ENCODE measurements at places on chromosomes 11 and 22.

GRCh38 chr22:32631507-32632255 lies 157.1 kb downstream of the FBXO7 start:
- no peak for DNase-seq

DNA sequence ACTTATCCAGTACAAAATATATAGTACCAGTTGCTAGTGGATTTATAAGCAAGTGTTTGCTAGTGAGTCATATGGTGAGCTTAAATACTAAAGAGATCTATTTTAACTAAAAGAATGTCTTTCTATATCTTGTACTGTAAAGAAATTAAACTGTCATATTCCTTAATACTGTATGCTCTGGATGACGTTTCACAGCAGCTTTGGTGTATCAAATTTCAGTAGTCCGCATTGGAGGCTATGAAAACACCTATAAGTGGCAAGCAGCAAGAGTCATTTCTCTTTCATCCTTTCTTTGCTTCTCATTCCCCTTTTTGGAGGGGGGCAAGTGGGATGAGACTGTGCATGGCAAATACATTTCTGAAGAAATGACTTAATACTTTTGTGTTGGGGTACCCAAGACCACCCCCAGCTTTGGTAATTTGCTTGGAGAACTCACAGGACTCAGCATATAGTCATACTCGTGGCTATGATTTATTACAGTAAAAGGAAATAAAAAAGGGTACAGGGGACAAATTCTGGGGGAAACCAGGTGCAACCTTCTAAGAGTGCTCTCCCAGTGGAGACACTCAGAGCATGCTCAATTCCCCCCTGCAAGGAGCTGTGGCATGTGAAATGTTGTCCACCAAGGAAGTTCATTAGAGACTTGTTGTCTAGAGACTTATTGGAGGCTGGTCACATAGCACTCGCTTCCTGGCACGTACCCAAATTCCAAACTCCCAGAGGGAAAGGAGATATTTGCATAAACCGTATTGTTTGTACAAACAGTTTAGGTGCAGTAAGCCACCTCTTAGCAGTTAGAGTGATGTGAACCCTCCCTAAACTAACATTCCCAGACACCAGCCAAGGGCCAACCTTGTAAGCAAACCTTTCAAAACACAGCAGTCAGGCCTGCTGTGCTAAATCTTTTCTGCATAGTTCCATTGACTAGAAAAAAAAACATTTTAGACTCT lies 210.8 kb downstream of the PGR start:
- DNase-seq, result no peak

- DNase-seq, result no peak
Measured at GRCh38 chr11:22349491-22349890, 11.3 kb downstream of the SLC17A6 start.

GRCh38 chr11:16860617-16861016 lies 122.2 kb downstream of the C11orf58 start:
- DNase-seq, result no peak

- DNase-seq, result no peak
Measured at GRCh38 chr11:44258190-44258489, 51.8 kb downstream of the ALX4 start.

GRCh38 chr22:39724390-39724789 lies 153.8 kb downstream of the CACNA1I start:
- DNase-seq, result no peak

- DNase-seq, result no peak
Measured at GRCh38 chr11:125442946-125443345, 53.1 kb downstream of the FEZ1 start.

GRCh38 chr11:132357811-132358572 lies 987.6 kb downstream of the NTM start:
- DNase-seq, result no peak

- no peak for DNase-seq
Measured at GRCh38 chr11:133115099-133115498, 417.2 kb downstream of the OPCML start.

- DNase-seq, result no peak
Measured at GRCh38 chr11:115221461-115222069, 282.6 kb downstream of the CADM1 start.

DNA sequence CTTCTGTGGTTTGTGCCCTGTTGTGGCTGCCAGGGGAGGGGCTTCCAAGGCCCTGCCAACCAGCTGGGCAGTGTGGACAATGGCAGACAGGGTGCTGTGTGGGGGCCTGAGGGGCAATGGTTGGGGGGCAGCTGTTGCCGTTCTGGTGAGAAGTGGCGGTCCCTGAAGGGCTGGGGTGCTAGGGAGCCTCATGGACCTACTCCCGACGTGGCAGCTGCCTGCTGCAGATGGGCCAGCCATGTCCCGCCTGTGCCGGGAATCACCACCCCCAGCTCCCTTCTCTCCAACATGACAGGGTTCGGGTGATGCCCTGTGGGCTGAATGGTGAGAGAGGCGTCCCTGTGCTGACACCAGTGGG lies 74.2 kb downstream of the KCNQ1 start:
- no peak for DNase-seq

- no peak for DNase-seq
Measured at GRCh38 chr22:26448334-26448733, 19.3 kb downstream of the ASPHD2 start.

DNA sequence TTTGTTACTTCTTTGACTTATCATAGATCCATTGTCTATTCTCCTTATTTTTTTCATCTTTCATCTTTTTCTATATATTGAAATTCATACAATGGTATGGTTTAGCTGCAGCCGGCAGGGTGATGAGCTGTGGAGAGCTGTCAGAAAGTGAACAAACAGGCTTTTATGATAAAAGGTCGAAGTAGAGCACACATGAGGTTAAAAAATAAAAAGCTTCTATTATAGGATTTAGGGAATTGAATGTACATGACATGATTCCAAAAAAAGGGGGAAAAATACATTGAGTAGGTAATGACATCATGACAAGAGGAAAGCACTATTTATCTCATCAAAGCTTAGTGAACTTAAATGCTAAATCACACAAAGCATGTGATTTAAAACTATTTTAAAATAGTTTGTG lies 884.8 kb downstream of the METTL15 start:
- DNase-seq, result no peak

DNA sequence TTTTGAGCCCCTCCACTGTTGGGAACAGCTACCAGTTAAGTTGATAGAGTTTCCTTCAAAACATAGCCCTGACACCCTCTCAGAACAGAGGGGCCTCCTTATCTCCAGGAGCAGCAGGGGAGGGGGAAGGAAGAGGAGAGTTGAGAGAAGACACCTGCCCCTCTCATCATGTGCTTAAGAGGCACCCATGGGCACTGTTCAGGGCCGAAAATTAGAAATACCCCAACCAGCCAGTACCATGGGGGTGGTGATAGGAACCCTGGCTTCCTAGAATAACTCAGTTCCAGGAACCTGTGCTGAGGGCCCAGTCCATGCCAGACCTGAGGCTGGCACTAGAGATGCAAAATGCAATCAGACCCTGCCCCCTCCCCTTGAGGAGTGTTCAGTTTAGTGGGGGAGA lies 9.3 kb upstream of the GDPD5 start:
- no peak for DNase-seq

DNA sequence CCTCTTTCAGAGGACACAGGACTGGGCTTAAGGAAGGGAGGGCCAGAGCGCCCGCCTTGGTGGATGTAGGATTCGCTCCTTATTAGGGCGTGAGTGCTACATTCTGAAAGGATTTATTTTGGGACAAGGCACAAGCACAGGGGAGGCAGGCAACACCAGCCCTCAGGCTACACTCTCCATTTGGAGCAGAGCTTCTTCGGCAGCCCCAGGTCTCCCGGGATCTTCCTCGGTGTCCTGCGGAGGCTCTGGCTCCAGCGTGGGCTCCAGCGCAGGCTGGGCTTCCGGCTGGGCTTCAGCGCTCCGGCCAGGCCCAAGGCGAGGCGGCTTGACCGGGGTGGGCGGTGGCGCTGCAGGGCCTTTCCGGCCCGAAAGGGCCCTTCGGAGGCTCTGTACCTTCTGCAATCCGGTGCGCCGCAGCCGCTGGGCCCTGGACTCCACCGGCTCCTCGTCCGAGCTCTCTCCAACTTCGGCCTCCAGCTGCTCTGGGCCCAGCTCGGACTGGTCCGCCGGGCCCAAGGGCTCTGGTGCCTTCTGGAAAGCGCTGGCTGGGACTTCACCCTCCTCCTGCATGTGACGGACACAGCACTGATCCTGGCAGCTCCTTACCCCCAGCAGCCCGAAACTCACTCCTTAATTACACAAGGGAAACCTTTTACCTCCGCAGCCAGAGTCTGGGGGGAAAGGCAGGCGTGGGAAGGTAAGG lies 1.1 kb downstream of the CAVIN3 start:
- no peak for DNase-seq
